ENCODE measurements at places on chromosomes 16 and 17.

DNA sequence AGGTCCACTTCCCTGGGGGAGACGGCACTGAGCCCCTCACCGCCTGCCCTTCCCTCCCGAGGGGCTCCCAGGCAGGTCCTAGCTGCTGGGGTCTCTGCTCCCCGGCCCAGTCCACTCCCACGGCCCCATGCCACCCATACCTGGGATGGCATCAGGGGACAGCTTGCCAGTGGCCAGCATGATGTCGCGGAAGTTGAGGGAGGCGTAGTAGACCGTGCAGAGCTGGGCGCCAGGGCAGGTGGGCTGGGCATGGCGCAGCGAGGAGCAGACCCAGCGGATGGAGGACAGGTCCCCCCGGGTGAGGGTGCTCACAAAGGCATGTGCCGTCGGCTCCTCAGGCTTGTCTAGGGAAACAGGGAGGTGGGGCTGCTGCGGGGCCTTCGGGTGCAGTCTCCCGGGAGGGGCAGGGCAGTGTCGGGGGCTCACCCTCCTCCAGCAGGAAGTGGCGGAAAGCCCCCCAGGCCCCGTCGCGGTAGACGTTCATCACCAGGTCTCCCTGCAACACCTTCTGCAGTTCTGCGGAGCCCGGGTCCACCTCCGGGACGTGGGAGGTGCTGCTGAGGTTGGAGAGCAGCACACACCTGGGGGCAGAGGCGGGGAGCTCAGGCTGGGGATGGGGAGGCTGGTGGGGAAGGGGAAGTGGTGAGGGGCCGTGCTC, 13.5 kb downstream of the FASN start:
- no peak for DNase-seq

DNA sequence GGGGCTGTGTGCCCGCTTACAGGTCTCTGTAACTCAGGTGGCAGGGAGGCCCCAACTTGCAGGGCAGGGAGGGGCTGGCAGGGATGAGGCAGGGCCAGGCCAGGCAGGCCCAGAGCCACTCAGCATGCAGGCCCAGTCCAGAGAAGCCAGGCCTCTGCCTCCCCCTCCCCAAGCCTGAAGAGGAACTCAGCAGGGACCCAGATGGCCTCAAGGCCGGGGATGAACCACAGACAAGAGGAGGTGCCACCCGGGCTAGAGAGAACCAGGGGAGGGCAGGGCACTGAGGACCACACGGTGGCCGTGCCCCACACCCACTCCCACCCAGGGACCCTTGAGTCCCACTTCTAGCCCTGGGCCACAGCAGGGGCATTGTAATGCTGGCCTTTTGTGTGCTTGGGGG, 29.8 kb upstream of the EIF1 start:
- DNase-seq: no peak

DNA sequence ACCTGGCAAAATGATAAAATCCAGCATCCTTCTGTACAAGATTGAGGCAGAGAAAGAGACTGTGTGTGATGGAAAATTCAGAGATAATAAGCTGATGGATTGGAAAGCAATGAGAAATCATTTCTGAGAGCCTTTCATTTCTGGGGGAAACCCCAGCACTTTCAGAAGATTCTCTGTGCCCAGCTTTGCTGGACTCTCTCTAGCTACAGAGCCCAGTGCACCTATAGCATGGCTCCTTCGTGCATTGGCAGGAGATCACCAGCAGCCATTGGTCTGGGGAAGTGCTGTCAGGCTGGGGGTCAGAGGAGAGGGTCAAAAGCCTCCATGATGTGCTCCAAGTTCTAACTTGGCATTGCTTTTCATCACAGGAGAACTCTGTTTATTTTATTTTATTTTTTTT, 259.9 kb downstream of the SOX9 start:
- DNase-seq: no peak

GRCh38 chr17:78903101-78903779, at the start of gene CEP295NL:
CEP295NL (minus strand) TSS chr17:78903201; CDS start chr17:78901828, 1,373 bp downstream.
- no peak for DNase-seq

DNA sequence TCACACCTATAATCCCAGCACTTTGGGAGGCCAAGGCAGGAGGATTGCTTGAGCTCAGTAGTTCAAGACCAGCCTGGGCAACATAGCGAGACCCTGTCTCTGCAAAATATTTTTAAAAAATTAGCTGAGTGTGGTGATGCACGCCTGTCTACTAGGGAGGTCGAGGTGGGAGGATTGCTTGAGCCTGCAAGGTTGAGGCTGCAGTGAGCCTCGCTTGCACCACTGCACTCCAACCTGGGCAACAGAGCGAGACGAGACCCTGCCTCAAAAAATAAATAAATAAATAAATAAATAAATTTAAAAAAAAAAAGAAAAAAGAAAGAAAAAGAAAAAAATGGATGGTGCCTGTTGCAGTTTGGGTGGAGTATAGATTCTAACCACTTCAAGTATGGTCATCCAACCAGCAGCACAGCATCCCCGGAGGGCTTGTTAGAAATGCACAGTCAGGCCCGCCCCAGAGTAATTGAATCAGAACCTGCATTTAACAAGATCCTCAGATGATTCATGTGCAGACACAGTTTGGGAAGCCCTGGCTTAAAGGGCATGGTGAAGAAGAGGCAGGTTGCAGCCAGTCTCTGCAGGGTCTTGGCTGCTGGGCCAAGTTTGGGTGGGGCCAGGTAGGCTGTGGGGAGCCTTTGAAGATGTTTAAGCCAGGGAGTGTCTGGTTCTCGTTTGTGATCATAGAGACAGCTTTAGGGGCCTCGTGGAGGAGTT, 40.8 kb downstream of the MRC2 start:
- no peak for DNase-seq

GRCh38 chr17:46983782-46984181, 4.7 kb upstream of the RPRML start:
- no peak for DNase-seq

DNA sequence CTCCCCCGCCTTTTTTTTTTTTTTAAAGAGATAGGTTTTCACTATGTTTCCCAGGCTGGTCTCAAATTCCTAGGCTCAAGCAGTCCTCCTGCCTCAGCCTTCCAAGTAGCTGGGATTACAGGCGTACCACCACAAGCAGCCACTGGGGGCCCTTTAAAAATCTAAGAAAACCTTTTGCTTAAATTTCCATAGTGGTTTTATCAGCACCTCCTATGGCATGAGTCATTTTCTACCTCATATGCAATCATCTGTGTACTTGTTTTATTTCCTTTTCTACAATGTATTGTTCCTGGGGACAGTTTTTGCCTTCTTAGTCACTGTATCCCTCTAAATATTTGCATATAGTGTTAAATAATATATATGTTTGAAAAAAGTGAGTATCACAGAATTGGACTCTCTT, 29.2 kb downstream of the GNA13 start:
- DNase-seq: no peak

All from globus pallidus (tissue), 1 donor.